CD4-positive, alpha-beta T cell treated with Interleukin-10 for 1 hour (primary cell): ENCODE measurements at places on chromosomes 5 and 9.

- no peak for DNase-seq
Observed at GRCh38 chr5:140678993-140679392, 5.6 kb upstream of the DND1 start.

DNA sequence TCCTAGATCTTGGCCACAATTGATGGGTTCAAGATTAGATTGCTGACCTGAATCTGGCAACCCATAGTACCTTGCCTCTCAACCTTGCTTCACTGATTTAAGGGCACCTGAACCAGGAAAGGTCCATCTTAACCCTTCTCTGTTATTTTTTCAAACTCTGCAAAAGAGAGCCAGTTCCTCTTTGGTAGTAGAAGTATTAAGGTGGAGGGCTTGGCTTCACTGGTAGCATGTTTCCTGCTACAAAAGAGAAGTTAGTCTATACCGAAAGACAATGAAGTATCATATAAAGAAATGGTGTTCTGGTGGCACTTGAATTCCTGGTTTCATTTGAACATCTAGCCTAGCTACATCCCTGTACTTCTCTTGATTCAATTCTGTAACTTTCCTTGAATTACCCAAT is 8.5 kb downstream of the ALG2 start:
- no peak for DNase-seq

- no peak for DNase-seq
Observed at GRCh38 chr5:158800481-158800880, 299.2 kb downstream of the EBF1 start.

- no peak for DNase-seq
Observed at GRCh38 chr9:93262537-93263310, 78.8 kb downstream of the WNK2 start.

GRCh38 chr9:114002986-114003350 is 75.1 kb downstream of the AMBP start:
- no peak for DNase-seq

DNA sequence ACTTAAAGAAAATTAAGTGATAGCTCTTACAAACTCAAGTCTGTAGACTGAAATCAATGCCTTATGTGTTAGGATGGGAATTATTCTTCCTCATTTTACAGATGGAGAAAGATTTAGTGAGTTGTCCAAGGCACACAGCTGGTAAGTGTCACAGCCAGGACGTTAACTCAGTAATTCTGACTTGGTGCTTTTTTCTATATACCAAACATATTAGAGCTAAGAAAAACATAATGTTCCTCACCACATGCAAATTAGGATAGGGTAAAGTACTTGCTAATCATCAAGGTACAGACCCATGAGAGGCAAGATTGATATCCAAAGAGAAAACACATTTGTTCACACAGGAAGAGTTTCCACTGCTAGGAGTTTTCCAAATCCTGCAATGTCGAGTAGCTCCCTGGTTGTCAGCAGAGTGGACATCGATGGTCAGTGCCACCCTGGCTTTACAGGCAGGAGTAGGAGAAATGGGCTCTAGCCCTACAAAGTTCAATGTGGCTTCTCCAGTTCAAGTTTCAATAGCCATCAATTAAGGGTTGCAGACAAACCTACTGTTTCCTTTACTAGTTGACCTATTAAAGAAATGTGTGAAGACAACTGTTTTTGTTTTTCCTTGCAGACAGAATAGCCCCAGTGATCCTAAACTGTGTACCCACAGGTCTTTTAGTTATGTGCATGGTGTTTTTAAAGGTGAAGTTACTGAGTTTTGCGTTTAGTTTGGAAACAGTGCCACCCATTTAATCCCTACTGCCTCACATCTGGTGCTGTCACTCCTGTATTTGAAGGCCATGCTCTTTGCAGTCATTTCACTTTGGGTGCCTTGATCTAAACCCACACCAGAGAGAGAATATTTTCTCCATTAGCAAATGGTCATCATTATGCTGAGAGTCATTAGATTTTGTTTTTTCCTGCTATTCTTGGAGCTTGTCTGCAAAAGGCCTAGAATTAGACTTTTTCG is 460.8 kb upstream of the SMARCA2 start:
- no peak for DNase-seq

DNA sequence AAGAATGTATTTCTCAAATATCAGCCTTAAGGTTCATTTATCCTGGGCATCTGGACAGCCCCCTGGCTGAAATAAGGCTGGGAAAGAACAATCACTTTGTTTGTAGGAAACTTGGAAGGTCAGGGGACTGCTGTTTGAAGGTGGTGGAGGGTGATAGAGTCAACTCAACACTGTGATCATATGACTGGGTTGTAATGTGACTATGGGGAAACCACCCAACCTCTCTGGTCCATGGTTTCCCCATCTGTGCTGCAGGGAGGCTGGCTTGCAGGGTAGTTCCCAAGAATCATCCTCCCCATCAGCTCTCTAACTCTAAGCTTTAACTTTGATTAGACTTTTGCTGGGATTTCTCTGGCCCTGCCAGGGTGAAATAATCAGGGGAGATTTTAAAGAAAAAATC is 10.0 kb downstream of the INSYN2B start:
- no peak for DNase-seq

DNA sequence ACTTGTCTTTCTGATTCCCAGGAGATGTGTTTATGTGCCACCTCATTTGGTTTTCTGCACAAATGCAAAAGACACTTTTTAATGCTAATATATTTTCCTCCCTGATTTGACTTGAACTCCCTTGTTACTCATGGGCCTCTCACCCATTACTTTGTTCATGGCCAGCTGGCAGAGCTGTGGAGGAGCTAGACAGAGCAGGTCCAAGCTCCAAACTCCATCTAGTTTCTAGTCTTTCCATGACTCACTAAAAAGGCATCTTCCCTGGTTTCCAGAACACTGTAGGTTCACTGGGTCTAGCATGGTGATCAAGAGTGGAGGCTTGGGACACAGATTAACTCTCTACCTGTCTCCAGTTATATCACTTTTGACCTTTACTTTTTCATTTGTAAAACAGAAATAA is 161.0 kb upstream of the SLC28A3 start:
- DNase-seq: no peak
